ENCODE measurements at places on chromosomes 3 and 15.

- DNase-seq = no peak
Measured at GRCh38 chr15:60656481-60656880, 177.5 kb upstream of the ICE2 start.

DNA sequence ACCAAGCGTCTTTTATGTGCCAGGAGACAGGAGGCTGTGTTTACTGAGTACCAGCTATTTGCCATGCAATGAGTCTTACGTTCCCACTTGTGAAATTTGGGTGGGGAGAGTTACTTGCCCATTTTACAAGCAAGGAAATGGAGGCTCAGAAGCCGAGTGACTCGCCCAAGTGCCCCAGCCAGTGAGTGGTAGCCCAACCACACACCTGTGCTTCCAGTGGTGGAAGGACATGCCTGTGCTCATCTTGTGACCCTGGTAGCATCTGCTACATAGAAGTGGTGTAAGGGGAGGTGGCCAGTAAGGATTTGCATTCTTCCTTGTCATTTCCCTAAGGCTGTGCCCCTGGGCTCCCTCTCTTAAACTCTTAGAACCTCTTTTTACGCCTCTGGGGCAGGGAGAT is 49.3 kb downstream of the FBLN2 start:
- DNase-seq = no peak

DNA sequence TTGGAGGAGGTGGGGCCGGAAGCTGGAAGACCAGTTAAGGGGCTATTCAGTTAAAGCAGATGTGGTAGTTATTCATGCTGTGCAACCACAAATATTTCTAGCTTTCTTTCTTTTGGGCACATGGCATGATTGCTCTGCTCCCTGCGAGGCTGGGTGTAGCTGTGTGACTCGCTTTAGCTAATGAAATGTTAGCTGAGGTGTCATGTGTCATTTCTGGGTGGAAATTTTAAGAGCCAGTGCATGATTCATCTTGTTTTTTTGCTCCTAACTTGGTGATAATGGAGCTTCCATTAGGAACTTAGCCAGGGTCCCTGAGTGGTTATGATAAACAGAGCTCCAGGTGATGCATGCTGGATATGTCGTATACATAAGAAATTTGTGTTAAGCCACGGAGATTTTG is 300.6 kb downstream of the SATB1 start:
- peak; percentile 45 for DNase-seq

DNA sequence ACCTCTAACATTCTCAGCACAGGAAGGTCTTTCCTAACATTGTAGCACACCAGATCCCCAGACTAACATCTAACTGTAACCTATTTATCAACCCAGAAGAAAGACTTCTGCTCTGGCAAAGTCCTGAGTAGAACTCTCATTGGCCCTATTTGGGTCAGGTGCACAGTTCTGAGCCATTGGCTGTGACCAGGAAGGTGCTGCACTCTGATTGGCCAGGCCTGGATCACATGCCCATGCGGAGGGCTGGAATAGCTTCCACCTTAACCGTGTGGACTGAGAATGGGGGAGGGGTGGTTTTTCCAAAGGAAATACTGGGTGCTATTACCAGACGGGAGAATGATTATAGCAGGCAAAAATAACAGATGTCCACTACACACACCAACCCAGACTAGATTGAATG is 11.5 kb downstream of the FEZF2 start:
- no peak for DNase-seq

DNA sequence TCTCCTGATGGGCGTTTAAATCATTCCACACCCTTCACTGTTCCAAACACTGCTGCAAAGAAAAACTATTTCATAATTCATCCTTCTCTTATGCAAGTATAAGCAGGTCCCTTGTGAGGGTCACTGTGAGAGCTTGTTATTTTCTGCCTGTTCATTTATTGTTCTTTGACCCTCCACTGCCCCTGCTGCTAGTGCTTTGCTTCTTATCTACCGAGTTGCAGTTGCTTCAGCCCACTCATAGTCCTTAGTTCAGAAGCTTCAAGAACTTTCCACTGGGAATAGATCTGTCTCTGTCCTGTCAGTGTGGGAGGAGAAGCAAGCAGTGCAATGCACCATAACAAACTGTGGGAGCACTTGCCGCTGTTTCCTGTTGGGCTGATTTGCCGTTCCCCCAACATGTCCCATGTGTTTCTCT is 39.8 kb downstream of the RIOX2 start:
- DNase-seq = no peak

DNA sequence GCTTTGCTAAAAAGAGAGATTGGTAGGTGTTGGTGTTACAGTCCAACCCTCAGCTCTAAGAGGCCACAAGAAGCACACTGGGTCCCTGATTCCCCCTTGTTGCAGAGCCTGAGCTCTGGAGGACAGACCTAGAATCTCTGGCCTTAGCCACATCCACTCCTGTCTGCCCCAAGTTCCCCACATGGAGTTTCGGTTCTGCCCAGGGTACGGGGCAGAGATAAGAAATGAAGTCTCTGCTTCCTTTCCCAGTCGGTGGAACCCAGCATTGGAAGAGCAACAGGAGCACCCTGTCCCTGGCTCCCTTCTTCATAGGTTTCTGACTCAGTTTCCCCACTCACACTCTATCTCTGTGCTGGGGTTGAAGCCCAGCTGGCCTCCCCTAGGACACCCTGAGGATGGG is 13.2 kb downstream of the PRR23E start:
- DNase-seq = no peak

All from LoVo (cell line).